Activated naive CD8-positive, alpha-beta T cell treated with anti-CD3 and anti-CD28 coated beads for 36 hours (primary cell): ENCODE measurements at places on chromosomes 16 and 17. TPM values are rescaled to one million over a fixed set of nuclear protein-coding genes. Genes with fewer than 3 reads are reported as not detected.

GRCh38 chr16:47727131-47727530, 266.0 kb downstream of the PHKB start:
- peaks cover 2% of the 10 kb centered on the region for H3K4me1 ChIP-seq
- H3K27ac ChIP-seq = no peak overlapping the region
- no peak for DNase-seq
- H3K27me3 ChIP-seq = peaks cover 4% of the 10 kb centered on the region

DNA sequence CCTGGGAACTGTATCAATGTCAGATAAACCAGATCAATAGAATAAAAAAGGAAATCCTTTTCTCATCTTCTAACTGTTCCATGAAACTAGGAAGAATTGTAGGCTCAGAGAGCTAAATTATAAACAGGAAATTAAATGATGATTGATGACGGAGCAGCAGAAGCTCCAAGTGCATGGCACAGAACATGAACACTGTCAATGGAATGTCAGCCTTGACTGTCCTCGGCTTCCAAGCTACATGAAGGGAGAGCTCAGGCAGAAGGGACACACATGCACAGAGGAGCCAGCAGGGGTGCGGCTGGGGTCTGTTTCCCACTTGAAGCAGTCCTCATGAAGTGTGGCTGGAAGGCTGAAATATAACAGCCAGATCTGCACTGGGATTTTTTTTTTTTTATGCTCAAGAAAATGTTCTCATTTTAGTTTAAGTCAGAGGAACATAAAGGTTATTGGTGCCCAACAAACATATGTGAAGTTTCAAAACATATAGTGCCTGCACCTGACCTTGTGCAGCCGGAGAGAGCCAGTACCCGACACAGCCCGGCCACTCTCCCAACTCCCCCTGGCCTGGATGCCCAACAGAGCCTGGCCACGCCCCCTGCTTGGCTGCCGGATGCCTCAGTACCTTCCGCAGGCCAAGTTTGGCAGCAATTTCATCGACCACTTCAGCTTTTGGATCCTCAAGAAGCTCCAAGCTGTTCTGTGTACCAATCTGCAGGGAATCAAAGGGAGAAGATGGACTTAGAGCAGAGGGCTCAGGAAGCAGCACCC, 37.0 kb downstream of the NPLOC4 start:
- H3K4me3 ChIP-seq = no peak overlapping the region
- DNase-seq = no peak
- peaks cover 5% of the 10 kb centered on the region for H3K4me1 ChIP-seq
- H3K27ac ChIP-seq = no peak overlapping the region
- no peaks in the 10 kb centered on the region for H3K27me3 ChIP-seq

KCNAB3 gene
- 7.5 TPM for total RNA-seq

DNA sequence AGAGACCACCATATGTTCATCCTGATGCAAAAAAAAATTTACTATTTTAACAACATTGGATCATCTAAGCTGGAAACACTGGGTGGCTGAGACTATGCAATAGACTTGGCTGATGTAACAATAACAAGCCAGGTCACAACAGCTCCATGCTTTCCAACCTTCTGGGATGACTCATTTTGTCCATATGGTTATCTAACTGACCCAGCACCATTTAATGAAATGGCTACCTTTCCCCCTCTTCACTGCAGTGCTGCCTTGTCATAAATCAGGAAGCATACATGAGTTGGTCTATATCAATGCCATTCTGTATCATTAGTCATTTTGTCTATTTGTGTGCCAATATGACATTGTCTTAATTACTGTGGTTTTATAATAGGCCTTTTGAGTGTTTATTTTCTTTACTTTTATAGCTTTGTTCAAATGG, 217.6 kb upstream of the KCNJ16 start:
- no peaks in the 10 kb centered on the region for H3K27me3 ChIP-seq
- H3K36me3 ChIP-seq = no peaks in the 10 kb centered on the region
- H3K4me1 ChIP-seq = no peaks in the 10 kb centered on the region
- no peak overlapping the region for H3K27ac ChIP-seq

- no peak for DNase-seq
- no peak overlapping the region for H3K4me3 ChIP-seq
- H3K27ac ChIP-seq = no peak overlapping the region
- no peaks in the 10 kb centered on the region for H3K4me1 ChIP-seq
- H3K36me3 ChIP-seq = no peaks in the 10 kb centered on the region
Observed at GRCh38 chr17:71302721-71303549, 817.9 kb upstream of the SOX9 start.

GRCh38 chr16:54241525-54241924, 45.1 kb downstream of the IRX3 start:
- H3K27me3 ChIP-seq = peaks cover 14% of the 10 kb centered on the region
- H3K4me3 ChIP-seq = no peak overlapping the region
- no peaks in the 10 kb centered on the region for H3K4me1 ChIP-seq
- H3K36me3 ChIP-seq = no peaks in the 10 kb centered on the region

CEMP1 gene
- not detected for total RNA-seq

BCAR1 gene
- total RNA-seq = 0.74 TPM

DNA sequence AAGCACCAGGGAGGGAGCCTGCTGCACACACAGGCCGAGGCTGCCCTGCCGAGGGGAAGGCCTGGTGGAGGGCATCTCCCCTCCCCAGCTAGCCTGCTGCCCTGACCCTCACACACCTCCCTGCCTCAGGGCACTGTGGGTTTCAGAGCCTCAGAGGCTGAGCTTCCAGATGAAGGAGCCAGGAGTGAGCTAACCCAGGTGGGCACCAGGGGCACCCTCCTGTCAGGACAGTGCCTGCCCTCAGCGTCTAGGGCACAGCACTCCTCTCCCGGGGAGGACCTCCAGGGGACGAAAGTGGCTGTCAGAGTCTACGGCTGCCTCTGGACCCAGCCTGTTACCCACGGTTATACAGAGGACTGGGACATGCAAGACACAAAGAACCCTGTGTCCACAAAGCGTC, 22.8 kb upstream of the DLX4 start:
- DNase-seq = no peak
- peaks cover 43% of the 10 kb centered on the region for H3K27me3 ChIP-seq
- H3K36me3 ChIP-seq = no peaks in the 10 kb centered on the region
- no peak overlapping the region for H3K4me3 ChIP-seq
- no peaks in the 10 kb centered on the region for H3K4me1 ChIP-seq

DNA sequence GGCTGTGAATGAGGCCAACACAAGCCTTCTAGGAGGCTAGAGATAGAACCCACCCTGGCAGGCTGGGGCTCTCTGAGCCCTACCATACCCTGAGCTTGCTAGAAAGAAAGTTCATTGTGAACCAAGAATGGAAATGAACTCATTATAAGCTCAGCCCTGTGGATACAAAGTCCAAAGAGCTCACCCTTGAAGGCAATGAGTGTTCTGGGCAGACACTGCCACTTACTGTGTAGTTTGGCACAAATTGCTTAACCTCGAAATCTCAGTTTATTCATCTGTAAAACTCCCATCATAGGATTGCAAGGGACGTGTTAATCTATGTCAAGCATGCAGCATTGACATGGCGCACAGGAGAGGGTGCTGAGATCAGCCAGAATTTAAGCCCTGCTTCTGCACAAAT, 5.5 kb downstream of the KDM8 start:
- no peak overlapping the region for H3K27ac ChIP-seq
- H3K36me3 ChIP-seq = peaks cover 16% of the 10 kb centered on the region

DNA sequence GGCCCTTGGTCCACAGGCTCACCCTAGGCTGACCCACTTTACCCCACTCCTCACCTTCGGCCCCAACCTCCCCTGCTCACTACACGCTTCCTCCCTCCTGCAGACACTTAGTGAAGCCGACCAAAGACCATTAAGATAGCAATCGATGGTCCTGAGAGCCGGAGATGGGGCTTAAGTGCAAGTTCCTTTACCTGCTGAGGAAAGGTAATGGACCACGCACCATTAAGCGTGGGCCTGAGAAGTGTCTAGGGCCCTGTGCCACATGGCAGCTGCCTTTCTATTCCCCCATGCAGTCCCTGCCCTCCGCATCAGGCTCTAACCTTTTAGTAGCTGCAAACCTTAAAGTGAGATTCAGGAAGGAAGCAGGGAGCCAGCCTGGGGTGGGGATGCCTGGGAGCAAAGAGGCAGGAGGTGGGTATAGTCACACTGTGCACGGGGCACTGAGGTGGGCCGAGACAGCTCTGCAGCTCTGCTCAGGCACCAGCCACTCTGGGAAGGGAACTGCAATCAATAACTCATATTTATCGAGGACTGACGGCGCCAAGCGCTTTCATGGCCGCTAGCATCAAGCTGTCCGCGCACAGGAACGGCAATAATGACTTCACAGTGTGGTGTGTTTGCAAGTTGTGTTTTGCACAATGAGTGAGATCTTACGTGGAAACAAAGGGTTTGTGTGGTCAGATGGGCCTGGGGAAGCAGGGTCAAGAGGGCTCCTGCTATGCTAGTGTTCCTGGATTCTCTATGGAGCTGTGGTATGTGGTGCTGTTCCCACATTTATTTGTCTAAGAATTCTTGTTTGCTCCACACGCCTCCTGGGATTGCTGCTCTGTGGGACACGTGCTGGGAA, 84.9 kb upstream of the CDC42EP4 start:
- no peak for DNase-seq
- no peak overlapping the region for H3K27ac ChIP-seq
- no peaks in the 10 kb centered on the region for H3K4me1 ChIP-seq
- H3K36me3 ChIP-seq = peaks cover 1% of the 10 kb centered on the region
- no peak overlapping the region for H3K4me3 ChIP-seq

HOXB4 gene
- 1.9 TPM for total RNA-seq

GRCh38 chr17:21419299-21420239, 43.4 kb downstream of the KCNJ12 start:
- H3K4me3 ChIP-seq = peak overlapping the region; percentile 51
- H3K27me3 ChIP-seq = no peaks in the 10 kb centered on the region
- peak; percentile 64 for DNase-seq
- no peaks in the 10 kb centered on the region for H3K36me3 ChIP-seq

- peaks cover 89% of the 10 kb centered on the region for H3K4me1 ChIP-seq
- peaks cover 71% of the 10 kb centered on the region for H3K36me3 ChIP-seq
- H3K4me3 ChIP-seq = peak overlapping the region; percentile 50
- peak overlapping the region; percentile 95 for H3K27ac ChIP-seq
- H3K27me3 ChIP-seq = no peaks in the 10 kb centered on the region
Observed at GRCh38 chr17:64388961-64389565, 1.6 kb downstream of the PECAM1 start.

OR2C1 gene
- not detected for total RNA-seq

CCL8 gene
- not detected for total RNA-seq

OR1A1 gene
- total RNA-seq = not detected

DNA sequence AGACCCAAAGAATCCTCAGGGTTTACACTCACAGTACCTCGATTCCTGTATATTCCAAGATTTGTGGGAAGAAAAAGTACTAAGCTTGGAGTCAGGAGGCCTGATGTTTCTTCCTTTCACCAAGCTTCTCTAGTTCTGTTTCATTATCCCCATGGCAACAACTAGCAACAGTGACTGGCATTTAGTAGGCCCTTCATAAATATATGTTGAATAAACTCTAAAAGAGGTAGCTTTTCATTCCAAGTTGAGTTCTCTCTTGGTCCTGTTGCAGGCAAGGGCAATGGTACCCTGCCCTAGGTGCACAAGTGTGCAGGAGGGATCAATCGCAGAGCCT, 527 bp upstream of the UBE2Z start:
- no peak for DNase-seq
- H3K27ac ChIP-seq = peak overlapping the region; percentile 94
- H3K4me1 ChIP-seq = peaks cover 42% of the 10 kb centered on the region
- H3K36me3 ChIP-seq = peaks cover 27% of the 10 kb centered on the region
- peak overlapping the region; percentile 89 for H3K4me3 ChIP-seq

- DNase-seq = no peak
- H3K4me3 ChIP-seq = no peak overlapping the region
- peaks cover 26% of the 10 kb centered on the region for H3K4me1 ChIP-seq
- H3K27me3 ChIP-seq = no peaks in the 10 kb centered on the region
- no peak overlapping the region for H3K27ac ChIP-seq
Observed at GRCh38 chr16:14113344-14113743, 42.2 kb downstream of the MRTFB start.

GRCh38 chr17:46875849-46876352, 24.5 kb downstream of the WNT9B start:
- H3K27me3 ChIP-seq = no peaks in the 10 kb centered on the region
- no peaks in the 10 kb centered on the region for H3K36me3 ChIP-seq
- H3K4me1 ChIP-seq = peaks cover 5% of the 10 kb centered on the region
- H3K4me3 ChIP-seq = no peak overlapping the region

GRCh38 chr16:17235147-17235815, 235.5 kb downstream of the XYLT1 start:
- DNase-seq = no peak
- H3K4me1 ChIP-seq = peaks cover 22% of the 10 kb centered on the region
- H3K36me3 ChIP-seq = peaks cover 19% of the 10 kb centered on the region
- no peak overlapping the region for H3K27ac ChIP-seq

DNA sequence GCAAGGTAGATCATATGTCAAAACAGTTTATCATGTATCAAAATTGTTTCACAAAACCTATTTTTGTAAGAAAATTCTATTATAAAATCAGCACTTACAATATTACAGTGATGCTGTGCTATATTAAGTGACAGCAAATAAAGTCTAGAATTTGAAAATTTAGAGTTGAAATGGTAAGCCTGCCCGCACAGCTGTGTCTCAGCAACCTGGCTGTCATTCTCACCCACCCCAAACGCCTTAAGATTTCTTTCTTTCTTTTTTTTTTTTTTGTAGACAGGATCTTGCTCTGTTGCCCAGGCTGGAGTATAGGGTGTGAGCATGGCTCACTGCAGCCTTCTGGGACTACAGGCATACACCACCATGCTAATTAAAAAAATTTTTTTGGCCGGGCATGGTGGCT, 26.8 kb downstream of the CDK5R1 start:
- no peaks in the 10 kb centered on the region for H3K27me3 ChIP-seq
- H3K4me3 ChIP-seq = no peak overlapping the region
- no peak for DNase-seq
- H3K36me3 ChIP-seq = no peaks in the 10 kb centered on the region
- no peak overlapping the region for H3K27ac ChIP-seq

TNFRSF13B gene
- total RNA-seq = 0.31 TPM

- DNase-seq = no peak
- no peak overlapping the region for H3K4me3 ChIP-seq
- H3K27ac ChIP-seq = no peak overlapping the region
- peaks cover 4% of the 10 kb centered on the region for H3K27me3 ChIP-seq
- no peaks in the 10 kb centered on the region for H3K4me1 ChIP-seq
Observed at GRCh38 chr16:48911700-48912099, 301.7 kb upstream of the N4BP1 start.

- no peak for DNase-seq
- H3K27ac ChIP-seq = no peak overlapping the region
- H3K4me3 ChIP-seq = no peak overlapping the region
- no peaks in the 10 kb centered on the region for H3K27me3 ChIP-seq
- H3K4me1 ChIP-seq = peaks cover 17% of the 10 kb centered on the region
Observed at GRCh38 chr17:72862276-72862999, 230.1 kb downstream of the SLC39A11 start.
